ENCODE measurements at places on chromosomes 7 and 10.

- peak overlapping the region; percentile 93 for H3K27ac ChIP-seq
- DNase-seq: no peak
- no peaks in the 10 kb centered on the region for H3K27me3 ChIP-seq
- peaks cover 23% of the 10 kb centered on the region for H3K4me1 ChIP-seq
Measured at GRCh38 chr10:75294031-75294437, 58.3 kb upstream of the COMTD1 start.

GRCh38 chr7:116528008-116528789 is 3.4 kb downstream of the CAV1 start:
- peaks cover 18% of the 10 kb centered on the region for H3K36me3 ChIP-seq
- no peak for DNase-seq
- peaks cover 7% of the 10 kb centered on the region for H3K4me1 ChIP-seq
- peak overlapping the region; percentile 99 for H3K27ac ChIP-seq

DNA sequence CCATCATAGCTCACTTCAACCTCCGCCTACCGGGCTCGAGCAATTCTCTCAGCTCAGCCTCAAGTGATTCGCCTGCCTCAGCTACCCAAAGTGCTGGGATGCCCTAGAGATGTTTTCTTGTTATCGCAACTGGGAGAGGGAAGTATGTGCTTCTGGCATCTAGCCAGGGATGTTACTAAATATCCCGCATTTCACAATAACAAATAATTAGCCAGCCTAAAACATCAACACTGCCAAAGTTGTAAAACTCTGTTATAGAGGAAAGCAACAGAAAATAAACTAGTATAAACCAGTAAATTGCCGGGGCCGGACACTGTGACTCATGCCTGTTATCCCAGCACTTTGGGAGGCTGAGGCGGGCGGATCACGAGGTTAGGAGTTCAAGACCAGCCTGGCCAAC is 7.2 kb downstream of the INA start:
- no peak overlapping the region for H3K27ac ChIP-seq
- no peaks in the 10 kb centered on the region for H3K4me1 ChIP-seq
- no peak overlapping the region for H3K4me3 ChIP-seq
- H3K36me3 ChIP-seq: no peaks in the 10 kb centered on the region
- DNase-seq: no peak
- H3K27me3 ChIP-seq: no peaks in the 10 kb centered on the region

GRCh38 chr7:106463851-106464611 is 179.2 kb upstream of the NAMPT start:
- no peaks in the 10 kb centered on the region for H3K36me3 ChIP-seq
- DNase-seq: no peak
- H3K4me1 ChIP-seq: peaks cover 3% of the 10 kb centered on the region
- no peak overlapping the region for H3K4me3 ChIP-seq

GRCh38 chr7:28630350-28630749 is 218.0 kb downstream of the CREB5 start:
- H3K27me3 ChIP-seq: no peaks in the 10 kb centered on the region
- no peaks in the 10 kb centered on the region for H3K36me3 ChIP-seq
- DNase-seq: no peak
- no peaks in the 10 kb centered on the region for H3K4me1 ChIP-seq
- H3K4me3 ChIP-seq: no peak overlapping the region
- H3K27ac ChIP-seq: no peak overlapping the region

GRCh38 chr10:132248455-132249225 is 59.1 kb downstream of the STK32C start:
- H3K27ac ChIP-seq: no peak overlapping the region
- H3K27me3 ChIP-seq: no peaks in the 10 kb centered on the region
- H3K4me1 ChIP-seq: no peaks in the 10 kb centered on the region
- H3K4me3 ChIP-seq: no peak overlapping the region

GRCh38 chr10:108894402-108895301 is 1028.7 kb downstream of the XPNPEP1 start:
- no peak overlapping the region for H3K4me3 ChIP-seq
- no peaks in the 10 kb centered on the region for H3K36me3 ChIP-seq
- no peaks in the 10 kb centered on the region for H3K4me1 ChIP-seq
- no peaks in the 10 kb centered on the region for H3K27me3 ChIP-seq
- no peak overlapping the region for H3K27ac ChIP-seq
- no peak for DNase-seq

DNA sequence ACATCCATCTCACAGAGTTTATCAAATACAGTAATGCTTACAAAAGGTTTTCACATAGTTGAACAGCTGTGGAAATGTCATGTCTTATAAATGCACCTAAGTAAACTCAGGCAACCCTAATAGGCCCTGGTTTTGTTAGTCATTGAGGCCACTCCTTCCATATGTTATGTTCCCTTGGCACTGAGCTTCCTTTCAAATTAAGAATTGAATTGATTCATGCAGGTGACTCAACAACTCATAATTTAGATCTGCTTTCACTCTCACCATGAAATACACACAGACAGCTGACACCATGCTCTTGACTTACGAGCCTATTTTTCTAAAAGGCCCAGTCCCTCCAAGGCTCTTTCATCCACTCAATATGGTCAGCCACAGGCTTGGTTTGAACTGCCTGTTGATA is 476.9 kb downstream of the KCNMA1 start:
- DNase-seq: no peak
- no peaks in the 10 kb centered on the region for H3K36me3 ChIP-seq
- H3K27ac ChIP-seq: no peak overlapping the region
- no peak overlapping the region for H3K4me3 ChIP-seq

DNA sequence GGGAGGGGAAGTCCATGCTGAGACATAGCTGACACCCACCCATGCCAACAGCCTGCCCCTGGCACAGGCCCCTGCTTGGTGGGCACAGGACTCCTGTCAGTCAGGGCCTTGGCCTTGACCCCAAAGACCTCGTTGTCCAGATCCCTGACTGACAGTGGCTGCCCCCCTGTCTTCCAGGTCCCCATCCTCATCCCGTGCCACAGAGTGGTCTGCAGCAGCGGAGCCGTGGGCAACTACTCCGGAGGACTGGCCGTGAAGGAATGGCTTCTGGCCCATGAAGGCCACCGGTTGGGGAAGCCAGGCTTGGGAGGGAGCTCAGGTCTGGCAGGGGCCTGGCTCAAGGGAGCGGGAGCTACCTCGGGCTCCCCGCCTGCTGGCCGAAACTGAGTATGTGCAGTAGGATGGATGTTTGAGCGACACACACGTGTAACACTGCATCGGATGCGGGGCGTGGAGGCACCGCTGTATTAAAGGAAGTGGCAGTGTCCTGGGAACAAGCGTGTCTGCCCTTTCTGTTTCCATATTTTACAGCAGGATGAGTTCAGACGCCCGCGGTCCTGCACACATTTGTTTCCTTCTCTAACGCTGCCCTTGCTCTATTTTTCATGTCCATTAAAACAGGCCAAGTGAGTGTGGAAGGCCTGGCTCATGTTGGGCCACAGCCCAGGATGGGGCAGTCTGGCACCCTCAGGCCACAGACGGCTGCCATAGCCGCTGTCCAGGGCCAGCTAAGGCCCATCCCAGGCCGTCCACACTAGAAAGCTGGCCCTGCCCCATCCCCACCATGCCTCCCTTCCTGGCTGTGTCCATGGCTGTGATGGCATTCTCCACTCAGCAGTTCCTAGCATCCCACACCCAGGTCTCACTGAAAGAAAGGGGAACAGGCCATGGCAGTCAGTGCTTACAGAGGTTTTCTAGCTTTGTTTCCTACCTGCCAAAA is 197.2 kb downstream of the EBF3 start:
- H3K27ac ChIP-seq: no peak overlapping the region
- H3K4me3 ChIP-seq: no peak overlapping the region
- H3K4me1 ChIP-seq: no peaks in the 10 kb centered on the region
- H3K27me3 ChIP-seq: no peaks in the 10 kb centered on the region
- peak; percentile 54 for DNase-seq

DNA sequence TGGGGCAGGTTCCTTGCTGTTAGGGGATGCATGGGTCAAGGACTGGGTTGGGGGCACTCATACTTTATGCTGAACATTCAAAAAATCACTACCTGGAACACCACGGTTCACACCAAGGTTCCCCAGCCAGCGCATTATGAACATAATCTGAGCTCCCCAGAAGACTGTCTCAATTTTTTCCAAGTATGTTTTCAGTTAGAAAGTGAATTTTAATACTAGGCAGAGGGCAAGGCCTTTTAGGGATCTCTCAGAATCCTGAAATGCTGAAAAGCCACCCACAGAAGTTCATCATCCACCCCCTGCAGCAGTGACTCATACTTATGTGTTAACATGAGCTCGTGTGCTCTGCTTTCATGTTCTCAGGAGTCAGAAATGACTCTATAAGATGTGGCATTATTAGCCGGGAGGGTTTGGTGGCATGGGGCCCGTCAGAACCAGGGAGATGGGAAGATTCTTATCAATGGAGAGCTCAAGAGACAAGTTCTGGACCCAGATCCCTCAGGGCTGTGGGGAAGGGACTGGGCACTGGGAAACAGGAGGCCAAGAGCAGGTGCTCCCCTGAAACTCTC is 185.2 kb upstream of the ITGB1 start:
- no peak overlapping the region for H3K4me3 ChIP-seq
- DNase-seq: no peak
- no peaks in the 10 kb centered on the region for H3K27me3 ChIP-seq
- H3K4me1 ChIP-seq: no peaks in the 10 kb centered on the region
- no peaks in the 10 kb centered on the region for H3K36me3 ChIP-seq

DNA sequence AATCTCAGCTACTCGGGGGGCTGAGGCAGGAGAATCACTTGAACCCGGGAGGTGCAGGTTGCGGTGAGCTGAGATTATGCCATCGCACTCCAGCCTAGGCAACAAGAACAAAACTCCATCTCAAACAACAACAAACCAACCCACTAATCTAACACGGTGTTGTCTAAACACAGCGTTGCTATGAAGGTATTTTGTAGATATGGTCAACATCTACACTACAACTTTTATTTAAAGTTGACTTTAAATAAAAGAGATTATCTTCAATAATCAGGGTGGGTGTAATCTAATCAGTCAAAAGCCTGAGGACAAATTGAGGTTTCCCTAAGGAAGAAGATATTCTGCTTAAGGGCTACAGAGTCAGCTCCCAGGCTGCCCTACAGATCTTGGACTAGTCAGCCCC is 24.2 kb downstream of the BAIAP2L1 start:
- H3K27ac ChIP-seq: no peak overlapping the region
- no peaks in the 10 kb centered on the region for H3K4me1 ChIP-seq
- H3K4me3 ChIP-seq: no peak overlapping the region

- no peaks in the 10 kb centered on the region for H3K36me3 ChIP-seq
- H3K27ac ChIP-seq: peak overlapping the region; percentile 93
- DNase-seq: no peak
Measured at GRCh38 chr7:76318488-76319353, 16.2 kb downstream of the HSPB1 start.

DNA sequence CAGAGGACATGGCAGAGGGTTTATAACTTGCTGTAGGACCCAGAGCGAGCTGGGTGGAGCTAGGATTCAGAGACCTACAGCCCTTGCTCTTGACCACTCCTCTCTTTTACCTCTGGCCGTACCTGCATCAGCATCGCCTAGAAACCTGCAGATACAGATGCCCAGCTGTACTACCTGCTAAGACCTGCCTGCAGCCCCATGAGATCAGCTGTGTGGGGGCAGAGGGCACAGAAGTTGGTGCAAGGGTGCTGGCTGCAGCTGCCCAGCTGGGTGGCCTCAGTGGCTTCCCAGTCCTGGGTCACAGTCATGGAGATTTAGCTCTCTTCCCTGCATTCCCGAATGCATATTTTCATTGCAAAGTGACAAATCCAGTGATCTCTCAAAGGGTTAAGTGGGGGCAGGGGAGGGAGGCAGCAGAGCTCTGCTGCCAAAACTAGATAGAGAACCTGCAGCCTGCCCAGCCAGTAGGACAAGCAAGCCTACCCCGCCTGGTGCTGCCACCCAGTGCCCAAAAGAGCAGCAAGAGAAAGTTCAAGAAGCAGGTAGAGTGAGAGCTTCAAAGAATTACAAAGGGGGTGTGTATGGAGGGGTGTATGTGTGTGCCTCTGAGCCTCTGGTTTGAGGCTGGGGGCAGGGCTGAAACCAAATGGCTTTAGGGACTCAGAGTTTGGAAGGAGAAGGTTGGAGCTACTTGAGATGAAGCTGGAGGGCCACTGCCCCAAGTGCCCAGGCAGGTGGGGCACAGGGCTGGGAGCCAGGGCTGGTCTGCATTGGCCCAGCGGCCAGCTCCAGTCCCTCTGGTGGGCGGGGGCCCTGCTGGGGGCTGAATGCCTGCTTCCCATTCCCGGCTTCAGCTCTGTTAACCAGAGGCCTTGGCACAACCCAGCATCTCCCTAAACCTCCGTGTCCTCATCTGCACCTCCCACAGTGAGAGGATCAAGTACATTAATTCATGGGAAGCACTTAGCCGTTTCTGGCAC is 6.9 kb downstream of the FAM241B start:
- no peak overlapping the region for H3K27ac ChIP-seq
- no peaks in the 10 kb centered on the region for H3K27me3 ChIP-seq
- H3K4me1 ChIP-seq: no peaks in the 10 kb centered on the region

DNA sequence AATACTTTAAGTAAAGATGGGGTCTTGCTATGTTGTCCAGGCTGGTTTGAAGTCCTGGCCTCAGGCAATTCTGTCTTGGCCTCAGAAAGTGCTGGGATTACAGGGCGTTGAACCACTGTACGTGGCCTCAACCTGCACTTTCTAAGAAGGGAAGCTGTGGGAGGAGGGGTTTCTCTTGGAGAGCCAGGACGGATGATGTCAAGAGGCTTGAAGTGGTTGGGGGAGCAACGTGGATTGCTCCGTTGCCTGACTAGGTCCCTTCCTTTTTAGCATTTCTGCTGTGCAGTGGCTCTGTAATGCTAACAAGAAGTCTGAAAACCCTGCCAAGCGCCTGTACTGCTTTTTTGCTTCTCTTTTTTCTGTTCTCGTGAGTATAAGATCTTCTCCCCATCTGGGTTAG is 7.2 kb downstream of the BUD23 start:
- no peaks in the 10 kb centered on the region for H3K27me3 ChIP-seq
- no peaks in the 10 kb centered on the region for H3K4me1 ChIP-seq
- H3K4me3 ChIP-seq: no peak overlapping the region
- H3K27ac ChIP-seq: no peak overlapping the region
- no peak for DNase-seq

DNA sequence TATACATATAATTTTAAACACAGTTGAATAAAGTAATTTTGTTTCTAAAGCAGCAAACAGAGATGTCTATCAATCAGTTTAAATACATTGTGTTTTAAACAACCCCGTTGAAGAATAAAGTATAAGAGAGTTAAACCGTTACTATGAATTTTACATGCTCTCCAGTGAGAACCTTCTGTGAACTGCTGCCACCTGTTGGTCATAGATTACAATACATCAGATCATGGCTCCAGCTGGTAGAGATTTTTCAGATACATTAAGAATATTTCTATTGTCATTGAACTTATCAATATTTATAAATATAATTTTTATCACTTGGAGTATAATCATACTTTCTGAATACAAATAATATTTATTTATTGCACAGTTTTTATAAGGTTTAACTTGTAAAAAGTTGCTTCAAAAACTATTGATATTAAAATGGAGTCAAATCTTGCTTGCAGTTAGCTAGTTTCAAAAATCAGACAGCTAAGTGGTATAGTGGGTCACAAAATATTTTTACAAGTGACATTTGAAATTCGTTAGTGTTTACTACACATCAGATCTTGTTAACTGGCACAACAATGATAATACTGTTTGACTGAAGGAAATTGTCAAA is 561.2 kb upstream of the PHF14 start:
- no peaks in the 10 kb centered on the region for H3K27me3 ChIP-seq
- no peaks in the 10 kb centered on the region for H3K36me3 ChIP-seq
- no peak for DNase-seq

GRCh38 chr7:85074-85882 is 107.1 kb upstream of the FAM20C start:
- peak; percentile 64 for DNase-seq
- no peaks in the 10 kb centered on the region for H3K36me3 ChIP-seq
- H3K4me1 ChIP-seq: peaks cover 6% of the 10 kb centered on the region
- H3K27me3 ChIP-seq: no peaks in the 10 kb centered on the region

- DNase-seq: no peak
- H3K4me1 ChIP-seq: no peaks in the 10 kb centered on the region
- H3K4me3 ChIP-seq: no peak overlapping the region
Measured at GRCh38 chr7:141674702-141675101, 27.3 kb downstream of the DENND11 start.
